ENCODE measurements at places on chromosomes 6 and 20.

DNA sequence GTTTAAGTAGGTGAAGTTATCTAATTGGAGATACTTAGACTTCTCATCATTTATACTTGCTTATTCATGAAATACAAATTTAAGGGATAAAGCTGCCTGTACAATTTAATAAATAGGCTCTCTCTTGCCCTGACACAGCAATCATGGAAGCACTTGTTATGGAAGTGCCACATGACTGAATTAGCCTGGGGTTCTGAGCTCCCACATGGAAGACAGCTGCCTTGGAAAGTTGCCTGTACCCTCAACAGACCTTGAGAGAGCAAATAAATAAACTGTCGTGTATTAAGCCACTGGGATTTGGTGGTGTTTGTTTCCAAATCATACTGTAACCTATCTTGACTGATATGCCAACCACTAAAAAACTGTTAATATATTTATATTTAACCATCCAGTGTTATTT lies 87.0 kb upstream of the RSPO3 start:
- no peak for DNase-seq

DNA sequence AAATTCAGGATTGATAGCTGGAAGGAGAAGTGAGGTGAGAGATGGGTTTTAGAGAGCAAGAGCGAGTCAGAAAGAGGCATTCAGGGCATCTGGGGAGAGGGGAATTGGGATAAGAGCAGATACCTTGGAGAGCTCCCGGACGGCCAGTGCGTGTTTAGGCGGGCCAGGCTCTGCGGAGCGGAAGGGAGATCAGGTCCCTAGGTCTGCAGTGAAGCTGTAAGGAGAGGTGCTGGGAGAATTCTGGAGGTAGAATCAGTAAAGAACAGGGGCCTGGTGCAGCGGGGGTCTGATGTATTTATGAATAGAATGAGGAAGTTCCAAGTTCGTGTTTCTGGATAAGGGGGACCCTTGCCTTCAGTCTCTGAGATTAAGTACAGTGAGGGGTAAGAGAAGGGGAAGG lies 47.4 kb upstream of the FAM83D start:
- DNase-seq: no peak

- no peak for DNase-seq
Measured at GRCh38 chr6:167341665-167342655, 17.1 kb downstream of the TTLL2 start.

DNA sequence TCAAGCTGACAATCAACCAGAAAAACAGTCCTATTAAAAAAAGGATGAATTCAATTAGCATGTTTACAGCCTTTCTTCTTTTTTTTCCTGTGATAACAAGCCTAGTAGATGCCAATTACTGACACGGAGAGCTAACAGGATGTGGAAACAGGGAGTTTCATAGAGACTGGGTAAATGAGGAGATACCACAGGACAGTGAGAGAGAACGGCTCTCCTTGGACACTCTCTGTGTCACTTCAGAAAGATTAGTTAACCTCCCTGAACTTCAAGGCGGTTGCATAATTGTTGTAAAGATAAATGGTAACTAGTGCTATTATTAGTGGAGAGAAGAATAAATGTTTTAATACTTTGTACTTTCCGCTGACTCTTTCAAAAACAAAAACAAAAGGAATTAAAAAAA lies 14.8 kb downstream of the SLC17A5 start:
- no peak for DNase-seq

GRCh38 chr20:4131911-4132310 lies 116.6 kb upstream of the RNF24 start:
- no peak for DNase-seq

GRCh38 chr6:150631984-150632642 lies 32.4 kb downstream of the PLEKHG1 start:
- DNase-seq: no peak

- DNase-seq: no peak
Measured at GRCh38 chr6:8990075-8990474, 554.7 kb upstream of the SLC35B3 start.

- no peak for DNase-seq
Measured at GRCh38 chr6:138521790-138522189, 22.5 kb upstream of the NHSL1 start.

DNA sequence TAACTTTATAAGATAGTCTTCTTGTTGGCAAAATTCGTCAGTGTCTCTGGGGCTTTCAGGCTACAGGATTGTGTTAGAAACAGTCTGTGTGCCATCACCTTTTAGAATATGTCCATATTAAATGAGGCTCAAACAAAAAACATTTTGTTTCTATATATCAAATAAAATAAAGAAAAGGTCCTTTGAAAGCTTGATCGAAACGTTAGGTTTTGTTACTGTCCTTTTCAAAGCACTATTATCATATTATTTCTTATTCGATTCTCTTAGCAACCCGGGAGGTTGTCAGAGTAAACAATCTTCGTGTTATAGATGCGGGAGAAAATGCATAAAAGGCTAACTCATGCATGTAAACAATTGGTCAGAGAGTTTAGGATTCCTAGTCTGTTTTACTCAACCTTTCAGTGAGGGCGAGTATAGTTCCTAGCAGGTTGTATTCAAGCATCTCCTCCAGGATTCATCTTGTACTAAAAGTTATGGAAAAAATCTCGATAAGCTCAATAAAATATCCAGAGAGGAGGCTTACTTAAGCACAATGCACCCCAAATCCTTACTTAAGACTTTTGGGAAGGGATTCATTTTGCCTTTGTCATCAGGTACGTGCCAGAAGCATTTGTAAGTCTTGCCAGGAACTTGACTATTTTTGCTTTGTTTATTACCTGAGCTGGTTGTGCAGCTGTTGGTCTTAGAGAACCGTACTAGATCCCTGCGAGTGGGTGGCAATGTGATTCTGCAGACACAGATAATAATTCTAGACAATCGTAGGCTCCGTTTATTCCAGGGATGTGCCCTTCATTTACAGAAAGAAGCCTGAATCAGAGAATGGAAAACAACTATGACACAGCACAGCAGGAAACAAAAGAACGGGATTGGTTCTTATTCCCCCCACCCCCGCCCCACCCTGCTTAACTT lies 159.6 kb upstream of the ZNF217 start:
- DNase-seq: no peak

- no peak for DNase-seq
Measured at GRCh38 chr6:12336121-12336971, 46.2 kb downstream of the EDN1 start.

GRCh38 chr6:142693441-142693840 lies 251.5 kb downstream of the HIVEP2 start:
- no peak for DNase-seq

GRCh38 chr6:55445648-55446204 lies 118.5 kb downstream of the GFRAL start:
- no peak for DNase-seq

DNA sequence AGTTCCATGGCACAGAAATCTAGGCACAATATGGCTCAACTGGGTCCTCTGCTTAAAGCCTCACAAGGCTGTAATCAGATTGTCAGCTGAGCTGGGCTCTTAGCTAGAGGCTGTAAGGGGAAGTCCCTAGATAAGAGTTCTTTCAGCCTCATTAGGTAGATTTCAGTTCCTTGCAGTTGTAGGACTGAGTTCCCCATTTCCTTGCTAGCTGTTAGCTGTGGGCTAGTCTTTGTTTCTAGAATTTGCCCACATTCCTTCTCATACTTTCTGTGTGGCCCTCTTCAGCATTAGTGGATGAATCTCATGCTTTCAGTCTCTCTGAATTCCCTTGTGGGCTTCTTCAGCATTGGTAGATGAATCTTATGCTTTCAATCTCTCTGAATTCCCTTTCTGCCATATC lies 71.0 kb upstream of the MRAP2 start:
- no peak for DNase-seq

DNA sequence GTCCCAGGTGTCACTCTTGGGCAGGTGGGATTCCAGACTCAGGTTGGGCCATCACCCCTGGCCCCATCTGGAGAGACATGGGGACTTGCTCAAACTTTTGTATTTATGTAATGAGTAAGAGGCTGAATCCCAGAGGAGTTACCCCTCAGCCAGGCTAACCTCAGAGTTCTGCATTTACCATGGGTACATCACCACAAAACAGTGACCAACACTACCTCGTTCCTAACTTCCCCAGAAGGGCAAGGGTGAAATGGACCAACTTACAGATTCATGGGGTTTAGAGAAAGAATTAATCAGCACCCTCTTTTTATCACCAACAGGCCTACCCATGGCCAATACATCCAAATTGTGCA lies 259.9 kb upstream of the MARCKS start:
- no peak for DNase-seq

- no peak for DNase-seq
Measured at GRCh38 chr6:88584581-88585275, 378.7 kb downstream of the RNGTT start.

DNA sequence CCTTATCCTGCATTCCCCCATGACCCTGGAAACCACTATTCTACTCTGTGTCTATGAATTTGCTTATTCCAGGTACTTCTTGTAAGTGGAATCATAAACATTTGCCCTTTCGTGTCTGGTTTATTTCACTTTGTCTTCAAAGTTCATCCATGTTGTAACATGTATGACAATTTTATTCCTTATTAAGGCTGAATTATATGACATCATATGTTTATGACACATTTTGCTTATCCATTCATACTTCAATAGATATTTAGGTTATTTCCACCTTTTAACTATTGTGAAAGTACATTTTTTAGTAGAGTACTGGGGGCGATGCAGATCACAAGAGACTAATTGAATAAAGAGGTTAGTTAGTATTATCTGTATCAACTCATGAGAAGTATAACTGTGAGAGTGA lies 591.6 kb downstream of the UTRN start:
- no peak for DNase-seq

DNA sequence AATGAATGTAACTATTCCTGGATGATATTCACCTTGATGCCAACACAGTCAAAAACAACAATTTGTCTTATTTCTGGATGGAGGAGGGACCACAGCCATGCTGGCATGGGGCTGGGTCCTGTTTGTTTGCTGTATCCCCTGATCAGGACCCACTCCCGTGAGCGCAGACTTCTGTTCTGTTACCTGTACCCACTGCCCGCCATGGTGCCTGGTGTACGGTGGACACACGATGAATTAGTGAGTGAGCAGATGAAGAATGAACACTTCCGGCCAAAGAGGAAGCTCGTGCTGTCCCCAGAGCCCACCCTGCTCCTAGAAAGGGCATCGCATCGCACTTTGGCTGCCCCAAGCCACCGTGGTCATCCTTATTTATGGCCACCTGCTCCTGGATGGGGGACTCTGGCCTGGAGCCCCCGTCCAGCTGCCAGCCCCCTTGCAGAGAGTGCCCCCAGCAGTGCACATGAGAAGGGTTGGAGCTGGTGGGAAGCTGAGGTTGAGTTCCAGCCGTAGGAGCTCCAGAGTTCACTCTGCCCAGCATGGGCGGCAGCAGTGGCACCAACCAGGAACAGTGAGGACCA lies 100.9 kb downstream of the BMP7 start:
- DNase-seq: no peak

GRCh38 chr6:162532283-162533008 lies 195.1 kb downstream of the PRKN start:
- no peak for DNase-seq

DNA sequence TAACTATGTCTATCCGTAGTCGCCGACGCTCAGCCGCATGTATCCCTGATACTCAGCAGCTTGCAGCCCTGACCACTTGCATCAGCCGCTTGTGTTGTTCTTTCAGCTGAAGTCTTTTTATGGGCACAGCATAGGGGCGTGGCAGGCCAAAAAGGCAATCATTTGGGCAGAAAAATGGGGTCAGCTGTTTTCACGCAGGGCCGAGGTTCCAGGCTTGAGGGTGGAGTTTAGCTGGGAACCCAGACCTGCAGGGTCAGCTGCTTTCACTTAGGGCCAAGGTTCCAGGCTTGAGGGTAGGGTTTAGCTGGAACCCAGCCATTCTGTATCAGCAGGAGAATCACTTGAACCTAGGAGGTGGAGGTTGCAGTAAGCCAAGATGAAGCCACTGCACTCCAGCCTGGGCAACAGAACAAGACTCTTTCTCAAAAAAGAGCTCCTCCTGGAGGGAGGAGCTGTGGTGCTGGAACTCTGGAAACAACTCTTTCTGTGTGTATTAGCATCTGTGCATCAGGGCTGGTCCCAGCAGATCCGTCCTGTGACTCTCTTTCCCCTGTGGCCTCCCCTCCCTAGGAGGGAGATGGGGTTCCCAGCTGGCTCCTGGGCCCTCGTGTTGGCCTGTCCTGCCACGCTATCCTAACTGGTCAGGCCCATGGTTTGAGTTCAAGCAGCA lies 56.9 kb upstream of the PRND start:
- DNase-seq: no peak

DNA sequence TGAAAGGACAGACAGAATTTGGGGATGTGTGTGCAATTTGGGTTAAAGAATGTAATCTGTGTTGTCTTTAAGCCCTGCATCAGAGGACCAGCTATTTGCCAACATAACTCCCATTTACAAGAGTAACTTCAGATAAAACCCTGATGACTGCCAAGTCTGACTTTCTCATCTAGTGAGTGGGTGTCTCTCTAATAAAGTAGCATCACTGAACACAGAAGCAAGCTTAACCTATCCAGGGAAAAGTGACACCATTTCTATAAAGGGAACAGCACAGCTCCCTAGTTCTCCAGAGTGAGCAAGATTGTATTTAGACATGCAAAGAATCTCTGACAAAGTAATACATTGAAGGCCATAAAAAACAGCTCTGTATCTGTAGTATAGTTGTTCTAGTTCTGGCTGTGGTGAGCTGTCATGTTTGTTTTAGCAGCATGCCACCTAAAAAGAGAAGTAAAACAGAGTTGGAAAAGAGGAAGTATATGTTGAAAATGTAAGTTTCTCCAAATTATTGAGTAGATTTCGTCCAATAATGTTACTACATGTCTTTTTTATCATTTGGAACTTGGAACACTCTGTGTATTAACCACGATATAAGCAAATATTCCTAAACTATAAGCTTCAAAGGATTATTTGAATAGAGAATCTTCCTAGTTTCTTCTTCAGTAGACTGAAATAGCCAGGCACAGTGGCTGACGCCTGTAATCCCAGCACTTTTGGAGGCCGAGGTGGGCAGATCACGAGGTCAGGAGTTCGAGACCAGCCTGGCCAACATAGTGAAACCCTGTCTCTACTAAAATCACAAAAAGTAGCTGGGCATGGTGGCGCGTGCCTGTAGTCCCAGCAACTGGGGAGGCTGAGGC lies 8.8 kb upstream of the PIM1 start:
- DNase-seq: no peak

DNA sequence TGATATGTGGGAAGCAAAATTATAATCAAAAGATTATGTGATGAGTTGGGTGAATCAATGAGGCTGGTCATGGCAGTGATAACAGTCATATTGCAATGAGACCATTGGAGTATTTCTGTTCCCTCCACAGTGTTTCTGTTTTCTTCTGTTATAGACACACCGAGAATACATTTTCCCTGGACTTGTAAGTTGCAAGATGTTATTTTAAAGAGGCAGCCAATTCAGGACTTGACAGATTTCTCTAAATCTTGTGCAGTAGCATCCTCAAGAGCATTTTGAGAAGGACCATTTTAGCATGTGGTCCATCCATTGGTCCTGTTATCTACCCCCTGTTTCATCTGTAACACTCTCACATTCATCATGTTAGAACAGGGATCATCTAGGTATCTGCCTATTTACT lies 55.6 kb downstream of the NKAIN2 start:
- no peak for DNase-seq

DNA sequence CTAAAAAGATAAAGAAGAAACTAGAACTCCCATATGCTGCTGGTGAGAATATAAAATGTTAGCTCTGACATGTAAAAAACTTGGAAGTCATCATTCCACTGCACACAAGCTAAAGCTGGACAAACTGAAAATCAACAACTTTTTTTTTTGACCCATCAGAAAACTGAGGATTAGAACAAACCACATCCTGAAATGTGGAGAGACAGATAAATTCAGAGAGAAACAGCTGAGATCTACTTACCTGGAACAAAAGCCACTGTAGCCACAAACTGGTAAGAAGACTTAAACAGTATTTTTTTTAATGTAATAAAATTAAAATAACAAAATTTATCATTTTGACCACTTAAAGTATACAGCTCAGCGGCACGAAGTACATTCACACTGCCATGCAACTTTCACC lies 408.5 kb upstream of the RGS17 start:
- no peak for DNase-seq
